Activated naive CD4-positive, alpha-beta T cell (primary cell): ENCODE measurements at places on chromosomes 7 and 10.

DNA sequence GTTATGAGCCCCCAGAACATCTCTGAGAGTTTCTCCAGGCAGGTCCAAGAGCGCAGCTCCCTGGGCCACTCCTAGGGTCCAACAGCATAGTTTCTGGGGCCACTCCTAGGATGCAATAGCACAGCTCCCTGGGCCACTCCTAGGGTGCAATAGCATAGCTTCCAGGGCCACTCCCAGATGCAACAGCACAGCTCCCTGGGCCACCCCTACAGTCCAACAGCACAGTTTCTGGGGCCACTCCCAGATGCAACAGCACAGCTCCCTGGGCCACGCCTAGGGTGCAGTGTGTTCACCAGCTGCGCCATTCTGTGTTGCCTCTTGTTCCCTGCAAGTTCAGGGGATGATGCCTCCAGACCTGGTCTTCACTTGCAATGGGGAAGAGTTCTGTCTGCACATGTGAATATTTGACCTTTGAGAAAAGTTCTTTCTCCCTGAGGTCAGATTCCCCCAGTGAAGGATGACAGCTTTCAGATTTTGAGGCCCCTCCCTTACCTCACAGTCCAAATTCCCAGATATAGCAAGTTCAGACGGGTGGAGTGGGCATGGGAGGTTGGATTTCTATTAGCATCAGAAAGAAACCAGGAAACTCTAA is 43.0 kb upstream of the LEP start:
- DNase-seq: no peak

DNA sequence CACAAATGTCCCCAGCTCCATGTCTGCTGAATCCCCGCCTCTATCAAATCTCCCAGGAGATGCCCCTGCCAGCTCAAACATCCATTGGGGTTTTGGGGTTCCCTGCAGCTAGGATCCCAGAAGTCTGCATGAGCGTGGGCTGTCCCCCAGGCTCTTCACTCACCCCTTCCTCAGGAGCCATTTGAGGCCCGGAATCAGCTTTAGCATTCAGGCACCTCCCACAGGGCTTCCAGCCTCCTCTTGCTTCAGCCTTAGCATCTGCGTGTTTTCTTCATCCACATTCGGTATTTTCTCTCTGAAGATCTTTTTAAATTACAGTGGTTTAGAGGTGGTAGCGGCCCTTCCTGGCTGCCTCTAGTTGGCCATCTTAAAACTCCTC is 1054.4 kb downstream of the CNTNAP2 start:
- DNase-seq: no peak

DNA sequence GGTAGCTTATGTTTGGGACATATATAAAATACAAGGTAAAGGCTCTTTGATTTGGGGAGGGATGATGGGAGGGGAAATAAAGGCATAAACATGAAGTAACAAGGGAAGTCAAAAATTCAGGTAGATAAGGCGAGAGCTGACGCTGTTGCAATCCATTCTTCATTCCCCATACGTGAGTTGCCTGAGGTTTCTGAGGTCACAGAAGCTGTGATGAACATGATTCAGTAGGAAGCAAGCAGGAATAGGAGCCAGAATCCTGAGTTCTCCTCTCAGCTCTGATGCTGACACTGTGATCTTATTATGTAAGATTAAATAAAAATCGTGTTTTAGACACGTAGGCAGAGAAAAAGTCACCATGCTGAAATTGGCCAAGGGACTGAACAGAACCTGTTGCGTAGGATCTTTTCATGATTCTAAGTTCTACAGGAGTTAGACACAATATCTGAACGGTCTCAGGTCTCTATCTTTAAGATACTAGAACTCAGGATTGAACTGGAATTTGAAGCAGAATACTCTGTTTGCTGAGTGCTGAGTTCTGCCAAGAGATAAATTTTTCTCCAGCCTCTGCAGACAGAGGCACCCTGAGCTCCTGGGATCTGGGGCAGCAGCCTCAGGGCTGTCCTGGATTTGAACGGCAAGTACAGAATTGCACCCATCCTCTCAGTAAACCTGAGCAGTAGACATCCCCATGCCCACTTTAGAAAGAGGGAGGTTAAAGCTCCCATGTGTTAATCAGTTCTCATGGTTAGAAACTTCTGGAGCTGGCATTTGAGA is 21.0 kb downstream of the KLF6 start:
- DNase-seq: no peak

DNA sequence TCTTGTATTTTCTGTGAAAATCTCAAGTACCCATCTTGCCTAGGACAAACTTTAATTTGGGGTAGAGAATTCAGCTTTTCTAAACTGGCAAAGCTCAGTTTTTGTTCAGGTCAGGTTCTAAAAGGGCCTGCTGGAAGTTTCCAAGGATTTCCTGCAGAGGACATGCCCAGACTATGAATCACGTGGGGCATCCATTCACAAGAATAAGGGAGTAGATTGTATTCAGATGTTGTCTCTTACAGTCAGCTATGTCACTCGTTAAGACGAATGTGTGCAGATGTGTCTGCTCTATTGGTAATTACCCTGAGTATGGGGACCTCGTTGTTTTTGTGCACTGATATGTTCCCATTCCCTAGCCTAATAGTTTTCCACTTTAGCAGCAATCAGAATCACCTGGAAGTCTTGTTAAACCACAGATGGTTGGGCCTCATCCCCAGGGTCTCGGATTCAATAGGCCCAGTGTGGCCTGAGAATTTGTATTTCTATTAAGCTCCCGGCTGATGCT is 81.0 kb upstream of the ITPRID1 start:
- DNase-seq: no peak

DNA sequence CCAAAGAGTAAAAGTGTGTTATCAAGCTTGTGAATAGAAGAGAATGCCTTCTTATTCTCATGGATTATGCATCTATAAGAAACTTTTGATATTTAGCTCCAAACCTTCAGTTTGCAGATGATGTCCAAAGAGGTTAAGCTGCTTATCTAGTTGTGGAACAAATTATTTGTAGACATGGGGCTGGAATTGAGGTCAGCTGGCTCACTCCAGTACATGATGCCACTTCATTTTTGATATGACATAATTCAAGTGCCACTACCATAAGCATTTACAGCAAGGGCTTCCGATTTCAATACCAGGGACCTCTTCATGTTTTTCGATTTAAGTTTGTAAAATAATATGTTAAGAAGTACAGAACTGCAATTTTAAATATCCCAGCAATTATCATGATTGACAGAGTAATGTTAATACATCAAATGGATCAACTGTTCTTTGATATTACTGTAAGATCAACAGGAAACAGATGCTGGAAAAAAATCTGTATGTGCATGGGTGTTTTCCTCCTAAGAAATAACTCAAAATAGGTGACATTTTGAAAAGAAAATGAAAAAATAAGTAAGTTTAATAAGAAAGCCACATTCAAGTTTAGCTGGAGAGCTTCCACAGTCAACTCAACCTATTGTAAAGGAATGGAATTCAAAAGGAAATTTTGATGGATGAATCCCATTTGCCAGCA is 12.7 kb downstream of the FAM3C start:
- no peak for DNase-seq

DNA sequence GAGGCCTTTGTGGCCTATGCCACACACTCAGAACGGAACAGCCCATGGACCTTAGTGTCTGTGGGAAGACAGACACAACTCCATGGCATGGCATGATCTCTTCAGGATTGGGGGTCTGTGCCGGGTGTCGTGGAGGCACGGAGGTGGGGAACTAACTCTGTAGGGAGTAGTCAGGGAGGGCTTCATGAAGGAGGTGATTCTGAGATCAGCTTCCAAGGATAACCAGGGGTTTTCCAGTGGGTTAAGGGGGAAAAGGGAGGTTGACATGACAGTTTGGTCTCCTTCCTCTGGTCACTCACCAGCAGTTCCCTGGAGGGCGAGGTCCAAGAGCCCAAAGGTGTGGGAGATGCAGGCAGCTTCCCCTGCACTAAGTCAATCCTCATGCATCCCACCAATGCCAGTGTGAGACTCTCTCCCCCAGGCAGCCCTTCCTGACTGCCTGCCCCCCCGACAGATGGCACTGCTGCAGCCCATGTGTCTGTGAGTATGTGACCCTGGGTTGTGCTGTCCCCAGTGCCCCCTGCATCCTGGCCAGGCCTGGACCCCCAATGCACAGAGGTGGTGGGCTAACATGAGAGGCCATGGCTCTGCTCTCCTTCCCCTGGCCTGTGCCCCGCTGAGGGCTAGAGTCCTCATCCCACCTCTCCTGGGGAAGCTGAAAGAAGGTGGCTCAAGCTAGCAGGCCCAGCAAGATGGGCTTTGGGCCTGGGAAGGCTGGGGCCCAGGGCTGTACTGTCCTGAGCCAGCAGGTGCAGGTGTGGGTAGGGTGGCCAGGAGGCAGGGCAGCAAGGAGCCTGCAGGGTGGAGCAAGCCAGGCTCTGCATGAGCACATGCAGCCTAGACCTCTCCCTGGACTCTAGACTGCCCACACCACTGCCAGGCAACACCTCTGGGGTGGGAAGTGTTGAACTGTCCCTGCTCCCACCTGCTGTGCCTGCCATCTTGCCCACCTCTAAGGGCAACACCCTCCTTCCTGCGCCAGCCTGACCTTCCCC is 39.7 kb downstream of the RASGEF1A start:
- no peak for DNase-seq

GRCh38 chr7:104156842-104157277 is 51.0 kb downstream of the ORC5 start:
- DNase-seq: no peak

DNA sequence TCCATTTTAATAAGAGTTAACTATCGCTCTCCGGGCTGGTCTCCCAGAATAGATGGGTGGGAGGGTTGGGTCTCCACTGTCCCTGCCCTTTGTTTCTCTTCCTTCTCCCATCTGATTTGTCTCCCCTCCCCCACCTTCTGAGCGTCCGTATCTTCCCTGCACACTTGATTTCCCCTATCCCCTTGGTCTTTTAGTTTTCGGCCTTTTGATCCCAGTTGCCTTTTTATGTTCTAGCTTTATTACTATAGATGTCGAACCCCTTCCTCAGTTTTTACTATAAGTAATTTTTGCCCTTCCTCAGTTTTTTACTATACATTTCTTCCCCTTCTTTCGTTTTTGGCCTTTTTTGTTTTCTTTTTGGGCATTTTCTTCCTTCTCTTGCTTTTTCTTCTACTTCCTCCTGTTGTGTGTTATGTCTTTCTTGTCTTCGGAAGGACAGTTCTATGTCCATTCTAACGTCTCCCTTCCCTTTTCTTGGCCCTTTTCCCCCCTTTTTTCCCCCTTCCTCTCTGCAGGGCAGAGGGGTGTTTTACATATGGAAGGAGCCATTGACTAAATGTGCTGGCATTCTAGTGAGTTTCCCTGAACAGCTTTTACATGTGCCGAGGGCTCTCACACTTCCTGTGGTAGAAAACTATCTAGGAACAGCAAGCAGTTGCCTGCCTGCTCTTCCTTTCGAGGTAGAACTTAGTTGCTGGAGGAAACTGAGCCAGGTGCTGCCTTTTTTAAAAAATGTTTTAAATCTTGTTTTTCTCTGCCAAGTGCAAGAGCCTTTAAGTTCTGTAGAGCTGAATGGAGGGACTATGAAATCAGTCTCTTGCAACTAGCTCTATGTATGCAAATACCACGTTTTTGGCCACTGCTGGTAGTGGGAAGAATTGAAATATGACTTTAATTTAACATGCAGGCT is 2.8 kb downstream of the TET1 start:
- no peak for DNase-seq

DNA sequence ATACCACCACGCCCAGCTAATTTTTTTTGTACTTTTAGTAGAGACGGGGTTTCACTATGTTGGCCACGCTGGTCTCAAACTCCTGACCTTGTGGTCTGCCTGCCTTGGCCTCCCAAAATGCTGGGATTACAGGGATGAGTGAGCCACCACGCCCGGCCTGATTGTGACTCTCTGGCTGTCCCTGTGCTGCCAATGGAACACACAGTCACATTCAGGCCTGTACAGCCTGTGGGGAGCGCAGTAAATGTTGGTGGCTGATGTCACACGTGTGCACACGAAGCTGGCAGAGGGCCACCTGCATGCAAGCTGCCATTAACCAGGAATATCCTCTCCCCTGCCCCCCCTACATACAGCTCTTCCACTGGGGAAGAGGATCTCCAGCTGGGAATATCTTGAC is 22.1 kb downstream of the POLL start:
- no peak for DNase-seq

DNA sequence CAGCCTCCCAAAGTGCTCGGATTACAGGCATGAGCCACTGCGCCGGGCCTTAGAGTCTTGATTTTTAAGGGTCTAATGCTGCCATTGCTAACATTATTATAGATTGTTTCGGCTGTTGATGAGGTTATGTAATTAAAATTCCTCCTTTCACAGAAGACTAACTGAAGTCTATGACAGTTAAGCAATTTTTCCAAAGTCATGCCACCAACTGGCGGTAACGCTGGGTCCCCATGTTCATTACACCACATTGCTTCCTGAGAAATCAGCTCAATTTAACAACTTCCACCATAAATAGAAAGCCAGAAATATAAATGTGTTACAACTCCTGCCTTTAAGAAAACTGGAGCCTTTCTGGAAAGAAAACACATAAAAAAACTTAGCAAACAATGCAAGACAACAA is 3.5 kb downstream of the ERLIN1 start:
- no peak for DNase-seq

GRCh38 chr10:131652438-131653139 is 248.2 kb upstream of the PPP2R2D start:
- no peak for DNase-seq

- no peak for DNase-seq
These were observed 98.6 kb downstream of the ARID5B start for GRCh38 chr10:62000037-62000603.

- no peak for DNase-seq
These were observed 108.1 kb downstream of the GNAT3 start for GRCh38 chr7:80403686-80404241.

DNA sequence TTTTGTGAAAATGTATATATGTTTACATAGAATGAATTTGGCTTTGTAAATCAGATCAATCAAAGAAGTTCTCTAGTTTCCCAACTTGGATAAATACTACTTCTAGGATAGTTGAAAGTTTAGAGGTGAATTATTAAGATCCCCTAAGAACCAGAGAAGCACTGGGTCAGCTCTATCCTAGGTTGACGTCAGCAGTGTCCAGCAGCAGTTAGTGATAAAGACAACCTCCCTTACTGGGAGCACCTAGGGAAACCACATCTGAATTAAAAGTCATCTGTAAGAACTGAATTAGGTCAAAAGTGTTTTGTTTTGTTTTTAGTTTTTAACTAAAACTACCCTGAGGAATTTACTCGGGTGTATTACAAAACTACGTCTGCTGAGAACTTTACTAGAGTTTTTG is 178.0 kb downstream of the POLR1F start:
- no peak for DNase-seq
